Gastroesophageal sphincter (tissue), 4 donors: ENCODE measurements at places on chromosomes 12 and 14. TPM values are rescaled to one million over a fixed set of nuclear protein-coding genes. Genes with fewer than 3 reads are reported as not detected.
A peak's percentile ranks its signal among the peaks of the same experiment; 100 is the strongest.

- no peaks in the 10 kb centered on the region for H3K27me3 ChIP-seq
- no peak overlapping the region for H3K4me3 ChIP-seq
- no peaks in the 10 kb centered on the region for H3K4me1 ChIP-seq
- no peak overlapping the region for H3K27ac ChIP-seq
- no peaks in the 10 kb centered on the region for H3K36me3 ChIP-seq
- ATAC-seq = no peak
These were observed 35.5 kb downstream of the MAPK1IP1L start for GRCh38 chr14:55086938-55087337.

DNA sequence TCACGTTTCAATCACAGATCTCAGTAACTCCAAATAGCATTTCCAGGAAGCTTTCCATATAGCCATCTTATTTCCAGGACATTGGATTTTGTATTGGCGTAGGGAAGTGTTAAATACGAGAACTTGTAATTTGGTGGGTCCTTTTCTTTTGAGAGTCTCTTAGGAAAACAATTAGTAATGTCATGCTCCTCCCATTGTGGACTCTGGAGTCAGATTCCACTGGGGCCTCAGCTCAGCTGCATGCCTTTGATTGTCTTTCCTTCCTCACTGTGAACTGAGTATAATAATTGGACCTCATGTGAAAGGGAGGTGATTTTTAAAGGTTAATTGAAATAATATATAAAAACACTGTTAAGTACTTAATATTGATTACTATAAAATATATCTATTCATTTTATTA is 462.6 kb downstream of the NPAS3 start:
- no peak overlapping the region for H3K27ac ChIP-seq
- no peaks in the 10 kb centered on the region for H3K4me1 ChIP-seq
- no peak overlapping the region for H3K4me3 ChIP-seq
- H3K36me3 ChIP-seq = no peaks in the 10 kb centered on the region
- no peaks in the 10 kb centered on the region for H3K27me3 ChIP-seq
- no peak for ATAC-seq

DNA sequence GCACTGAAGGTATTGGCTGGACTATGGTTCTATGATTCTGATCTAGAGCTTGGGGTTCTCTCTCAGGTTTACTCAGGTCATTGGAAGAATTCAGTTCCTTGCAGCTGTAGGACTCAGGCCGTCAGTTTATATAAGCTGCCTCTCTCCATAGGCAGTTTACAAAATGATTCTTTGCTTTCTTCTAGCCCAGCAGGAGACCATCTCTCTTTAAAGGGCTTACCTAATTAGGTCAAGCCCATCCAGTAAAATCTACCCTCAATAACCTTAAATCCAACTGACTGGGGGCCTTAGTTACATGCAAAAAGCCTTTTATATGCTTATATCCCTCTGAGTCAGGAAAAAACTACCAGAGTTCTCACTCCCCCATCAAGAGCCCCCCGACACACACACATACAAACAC is 80.5 kb upstream of the GARIN6 start:
- H3K27ac ChIP-seq = no peak overlapping the region
- H3K27me3 ChIP-seq = no peaks in the 10 kb centered on the region
- no peak overlapping the region for H3K4me3 ChIP-seq
- H3K36me3 ChIP-seq = no peaks in the 10 kb centered on the region

DNA sequence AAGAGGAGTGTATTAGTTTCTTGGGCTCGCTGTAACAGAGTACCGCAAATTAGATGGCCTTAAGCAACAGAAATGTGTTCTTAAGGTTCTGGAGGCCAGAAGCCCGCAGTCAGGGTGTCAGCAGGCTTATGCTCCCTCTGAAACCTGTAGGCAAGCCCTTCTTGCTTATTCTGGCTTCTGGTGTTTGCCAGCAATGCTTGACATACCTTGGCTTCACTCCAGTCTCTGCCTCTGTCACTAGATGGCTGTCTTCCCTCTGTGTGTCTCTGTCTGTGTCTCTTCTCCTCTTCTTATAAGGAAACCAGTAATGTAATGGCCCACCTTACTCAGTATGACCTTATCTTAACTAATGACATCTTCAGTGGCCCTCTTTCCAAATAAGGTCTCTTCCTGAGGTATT is 85.1 kb downstream of the DERA start:
- no peaks in the 10 kb centered on the region for H3K36me3 ChIP-seq
- no peaks in the 10 kb centered on the region for H3K4me1 ChIP-seq
- no peak for ATAC-seq
- H3K27me3 ChIP-seq = no peaks in the 10 kb centered on the region

DNA sequence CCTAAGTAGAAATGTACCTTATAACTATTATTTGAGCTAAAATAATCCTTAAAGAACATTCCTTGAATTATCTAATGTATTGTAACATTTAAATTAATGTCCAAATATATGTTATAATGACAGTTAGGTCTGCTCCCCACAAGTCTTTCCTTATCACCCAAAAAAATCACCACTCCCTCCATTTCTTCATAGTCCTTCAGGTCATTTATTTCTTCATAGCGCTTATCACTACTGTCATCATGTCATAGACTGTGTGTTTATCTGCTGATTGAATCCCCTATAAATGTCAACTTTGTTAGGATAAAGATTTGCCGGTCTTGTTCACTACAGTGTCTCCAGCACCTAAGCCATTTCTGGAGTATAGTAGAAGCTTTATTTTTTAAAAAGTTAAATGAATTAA is 12.0 kb downstream of the LUM start:
- no peak overlapping the region for H3K4me3 ChIP-seq
- H3K27me3 ChIP-seq = no peaks in the 10 kb centered on the region
- no peak overlapping the region for H3K27ac ChIP-seq
- H3K36me3 ChIP-seq = no peaks in the 10 kb centered on the region

GRCh38 chr12:15682826-15683225 is 106.4 kb downstream of the EPS8 start:
- no peak overlapping the region for H3K27ac ChIP-seq
- no peaks in the 10 kb centered on the region for H3K36me3 ChIP-seq
- H3K27me3 ChIP-seq = no peaks in the 10 kb centered on the region
- no peaks in the 10 kb centered on the region for H3K4me1 ChIP-seq
- no peak for ATAC-seq

GRCh38 chr12:8637666-8638065 is 25.0 kb downstream of the MFAP5 start:
- no peak for ATAC-seq
- H3K27ac ChIP-seq = no peak overlapping the region
- H3K36me3 ChIP-seq = no peaks in the 10 kb centered on the region
- no peaks in the 10 kb centered on the region for H3K4me1 ChIP-seq

The CFAP54 gene
- 2.1 TPM for total RNA-seq

DNA sequence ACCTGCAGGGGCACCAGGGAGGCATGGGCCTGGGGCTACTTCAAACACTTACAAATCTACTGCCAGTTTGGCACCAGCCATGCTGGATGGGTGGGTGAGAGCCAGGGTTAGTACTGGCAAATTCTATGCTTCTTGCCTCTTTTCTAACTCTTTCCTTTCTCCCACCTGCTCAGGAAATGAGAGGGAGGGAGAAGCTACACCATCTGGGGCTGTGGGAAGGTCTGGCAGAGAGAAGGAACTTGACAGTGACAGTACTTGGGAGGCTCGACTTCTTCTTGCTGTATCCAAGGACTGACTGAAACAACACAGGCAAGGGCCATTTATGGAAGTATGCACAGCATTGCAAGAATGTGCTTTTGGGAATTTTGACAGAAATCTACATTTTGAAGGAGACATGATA is 149.6 kb upstream of the DYRK2 start:
- no peak for ATAC-seq
- no peaks in the 10 kb centered on the region for H3K4me1 ChIP-seq
- no peaks in the 10 kb centered on the region for H3K27me3 ChIP-seq
- H3K27ac ChIP-seq = no peak overlapping the region
- no peaks in the 10 kb centered on the region for H3K36me3 ChIP-seq

The GPRC5A gene
- 3.1 TPM for total RNA-seq

The TIMELESS gene
- 3.0 TPM for total RNA-seq

DNA sequence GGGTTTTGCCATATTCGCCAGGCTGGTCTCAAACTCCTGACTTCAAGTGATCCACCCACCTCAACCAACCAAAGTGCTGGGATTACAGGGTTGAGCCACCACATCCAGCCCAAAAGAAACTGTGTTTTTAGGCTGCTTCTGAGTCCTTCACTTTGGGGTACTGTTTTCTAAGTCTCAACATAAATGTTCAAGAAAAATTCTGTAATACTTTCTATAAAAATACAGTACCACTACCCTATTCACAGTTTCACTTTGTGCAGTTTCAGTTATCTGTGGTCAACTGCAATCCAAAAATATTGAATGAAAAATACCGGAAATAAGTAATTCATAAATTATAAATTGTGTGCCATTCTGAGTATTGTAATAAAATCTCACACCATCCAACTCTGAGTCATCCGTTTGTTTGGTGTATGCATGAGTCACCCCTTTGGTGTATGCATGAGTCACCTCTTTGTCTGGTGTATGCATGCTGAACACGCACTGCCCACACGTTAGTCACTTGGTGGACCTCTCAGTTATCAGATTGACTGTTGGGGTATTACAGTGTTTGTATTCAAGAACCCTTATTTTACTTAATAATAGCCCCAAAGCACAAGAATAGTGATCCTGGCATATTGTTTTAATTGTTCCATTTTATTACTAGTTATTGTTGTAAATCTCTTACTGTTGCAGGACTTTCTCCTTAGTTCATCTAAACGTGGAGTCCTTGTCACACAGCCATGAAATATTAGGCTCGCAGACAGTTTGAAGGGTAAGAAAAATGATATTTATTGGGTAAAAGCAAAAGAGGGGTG is 190.2 kb downstream of the FSCB start:
- H3K4me3 ChIP-seq = no peak overlapping the region
- H3K27me3 ChIP-seq = no peaks in the 10 kb centered on the region
- no peaks in the 10 kb centered on the region for H3K36me3 ChIP-seq
- H3K4me1 ChIP-seq = no peaks in the 10 kb centered on the region

- no peaks in the 10 kb centered on the region for H3K27me3 ChIP-seq
- H3K36me3 ChIP-seq = no peaks in the 10 kb centered on the region
- no peak for ATAC-seq
- peak overlapping the region; percentile 57 for H3K4me3 ChIP-seq
- H3K27ac ChIP-seq = peak overlapping the region; percentile 85
These were observed 413 bp downstream of the RARG start for GRCh38 chr12:53231671-53231920.

DNA sequence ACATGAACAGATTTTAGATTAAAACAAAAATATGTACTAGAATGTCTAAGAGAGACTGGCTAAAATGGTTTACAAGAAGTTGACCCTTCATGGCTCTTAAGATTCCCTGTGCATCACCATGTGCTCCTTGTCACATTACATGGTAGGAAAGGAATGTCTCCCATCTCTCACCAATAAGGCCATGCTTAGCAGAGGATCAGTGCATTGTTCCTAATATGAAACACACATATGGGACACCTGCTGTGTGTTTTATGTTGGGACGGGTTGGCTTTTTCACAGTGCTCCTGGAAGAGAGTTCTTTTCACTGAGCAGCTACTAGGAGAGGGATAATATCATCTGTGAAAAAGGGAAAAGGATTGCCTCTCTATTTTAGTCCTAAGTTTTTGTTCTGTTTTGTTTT is 9.6 kb downstream of the PFKM start:
- H3K4me3 ChIP-seq = no peak overlapping the region
- H3K27me3 ChIP-seq = no peaks in the 10 kb centered on the region
- H3K4me1 ChIP-seq = peaks cover 14% of the 10 kb centered on the region
- H3K36me3 ChIP-seq = no peaks in the 10 kb centered on the region

DNA sequence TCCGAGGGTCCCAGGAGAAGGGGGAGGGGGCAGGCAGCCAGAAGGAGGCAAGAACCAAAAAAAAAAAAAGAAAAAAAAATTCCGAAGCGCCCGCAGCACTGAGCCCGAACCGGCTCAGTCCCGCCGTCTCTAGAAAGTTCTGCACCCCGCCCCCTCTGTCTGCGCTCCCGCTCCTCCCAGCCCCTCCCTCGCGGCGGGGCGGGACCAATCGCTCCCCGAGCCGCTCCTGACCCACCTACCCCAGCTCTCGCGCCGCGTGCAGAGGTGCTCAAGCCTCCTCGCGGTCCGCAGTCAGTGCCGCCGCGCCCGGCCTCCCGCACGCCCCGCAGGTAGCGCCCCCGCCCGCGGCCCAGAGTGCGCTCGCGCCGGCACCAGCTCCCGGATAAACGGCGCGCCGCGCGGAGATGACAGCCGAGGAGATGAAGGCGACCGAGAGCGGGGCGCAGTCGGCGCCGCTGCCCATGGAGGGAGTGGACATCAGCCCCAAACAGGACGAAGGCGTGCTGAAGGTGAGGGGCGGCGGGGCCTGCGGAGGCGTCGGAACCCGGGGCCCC is at the start of gene FKBP4:
Gene FKBP4 (plus strand): TSS at position 235 of the 554 bp plus-strand sequence. CDS start 170 bp downstream, at position 405.
- H3K4me3 ChIP-seq = peak within 1 kb of the TSS; percentile 67
- H3K36me3 ChIP-seq = peaks cover 31% of the 10 kb centered on the region
- H3K27ac ChIP-seq = peak within 1 kb of the TSS; percentile 91
- peaks cover 41% of the 10 kb centered on the region for H3K4me1 ChIP-seq

The ART4 gene
- 0.93 TPM for total RNA-seq

DNA sequence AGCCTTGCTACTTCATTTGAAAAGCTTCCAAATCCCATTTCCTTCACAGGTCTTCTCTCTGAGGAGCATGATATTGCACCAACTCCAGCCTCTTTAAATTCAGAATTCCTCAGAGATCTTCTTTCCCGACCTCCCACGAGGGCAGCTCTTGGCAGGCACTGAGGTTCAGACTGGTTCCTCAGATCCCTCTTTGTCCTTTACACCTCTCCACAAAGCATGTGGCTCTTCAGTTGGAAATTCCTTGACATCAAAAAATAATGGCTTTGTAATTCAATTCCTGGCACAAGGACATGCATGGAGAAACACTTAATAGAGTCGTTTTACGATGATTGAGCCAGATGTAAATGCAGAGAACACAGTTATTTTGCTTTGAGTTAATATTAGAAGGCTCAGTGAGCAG is 63.2 kb upstream of the TMX1 start:
- H3K27ac ChIP-seq = no peak overlapping the region
- H3K4me3 ChIP-seq = no peak overlapping the region
- no peak for ATAC-seq
- H3K27me3 ChIP-seq = peaks cover 15% of the 10 kb centered on the region
- H3K4me1 ChIP-seq = no peaks in the 10 kb centered on the region

The SLC2A3 gene
- 46.6 TPM for total RNA-seq

DNA sequence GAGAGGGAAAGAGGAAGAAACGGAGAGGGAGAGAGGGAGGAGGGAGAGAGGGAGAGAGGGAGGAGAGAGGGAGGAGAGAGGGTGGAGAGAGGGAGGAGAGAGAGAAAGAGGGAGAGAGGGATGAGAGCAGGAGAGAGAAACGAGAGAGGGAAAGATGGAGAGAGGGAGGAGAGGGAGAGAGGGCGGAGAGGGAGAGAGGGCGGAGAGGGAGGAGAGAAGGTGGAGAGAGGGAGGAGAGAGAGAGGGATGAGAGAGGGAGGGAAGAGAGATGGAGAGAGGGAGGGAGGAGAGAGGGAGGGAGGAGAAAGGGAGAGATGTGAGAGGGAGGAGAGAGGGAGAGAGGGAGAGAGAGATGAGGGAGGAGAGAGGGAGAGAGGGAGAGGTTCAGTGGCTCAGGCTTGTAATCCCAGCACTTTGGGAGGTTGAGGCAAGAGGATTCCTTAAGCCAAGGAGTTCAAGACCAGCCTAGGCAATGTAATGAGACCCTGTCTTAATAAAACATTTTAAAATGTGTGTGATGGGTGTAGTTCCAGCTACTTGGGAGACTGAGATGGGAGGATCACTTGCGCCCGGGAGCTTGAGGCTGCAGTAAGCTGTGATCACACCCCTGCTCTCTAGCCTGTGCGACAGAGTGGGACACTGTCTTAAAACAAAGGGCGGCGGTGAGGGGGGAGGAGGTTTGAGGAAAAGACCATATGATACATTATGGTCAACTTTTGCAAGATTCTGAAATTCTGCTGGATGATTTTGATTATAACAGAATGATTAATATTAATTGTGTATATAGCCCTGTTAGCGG is 21.3 kb upstream of the SNRPF start:
- H3K36me3 ChIP-seq = no peaks in the 10 kb centered on the region
- ATAC-seq = no peak
- H3K27ac ChIP-seq = no peak overlapping the region
- peaks cover under 1% of the 10 kb centered on the region for H3K27me3 ChIP-seq
- no peak overlapping the region for H3K4me3 ChIP-seq
- no peaks in the 10 kb centered on the region for H3K4me1 ChIP-seq
